Memory B cell (primary cell): ENCODE measurements at places on chromosomes 7 and 10.

GRCh38 chr7:17940951-17941431 lies 697 bp upstream of the SNX13 start:
- DNase-seq = no peak

DNA sequence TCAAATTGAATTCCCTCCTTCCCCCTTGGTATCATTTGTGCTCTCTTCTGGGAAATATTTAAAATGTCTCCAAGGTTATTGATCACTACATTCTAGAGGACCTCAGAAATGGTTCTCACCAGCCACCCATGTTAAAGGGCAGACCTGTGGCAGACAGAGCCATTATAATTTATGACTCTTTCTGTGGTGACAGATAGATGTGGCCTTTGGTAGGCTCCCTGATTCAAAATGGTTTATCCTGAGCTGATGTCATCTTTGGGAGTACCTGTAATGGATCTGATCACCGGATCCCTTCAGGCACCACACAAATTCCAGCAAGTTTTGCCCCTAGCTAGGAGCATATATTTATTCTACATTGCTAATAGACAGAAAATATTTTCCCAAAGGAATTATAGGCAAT lies 267.5 kb downstream of the SDK1 start:
- no peak for DNase-seq

DNA sequence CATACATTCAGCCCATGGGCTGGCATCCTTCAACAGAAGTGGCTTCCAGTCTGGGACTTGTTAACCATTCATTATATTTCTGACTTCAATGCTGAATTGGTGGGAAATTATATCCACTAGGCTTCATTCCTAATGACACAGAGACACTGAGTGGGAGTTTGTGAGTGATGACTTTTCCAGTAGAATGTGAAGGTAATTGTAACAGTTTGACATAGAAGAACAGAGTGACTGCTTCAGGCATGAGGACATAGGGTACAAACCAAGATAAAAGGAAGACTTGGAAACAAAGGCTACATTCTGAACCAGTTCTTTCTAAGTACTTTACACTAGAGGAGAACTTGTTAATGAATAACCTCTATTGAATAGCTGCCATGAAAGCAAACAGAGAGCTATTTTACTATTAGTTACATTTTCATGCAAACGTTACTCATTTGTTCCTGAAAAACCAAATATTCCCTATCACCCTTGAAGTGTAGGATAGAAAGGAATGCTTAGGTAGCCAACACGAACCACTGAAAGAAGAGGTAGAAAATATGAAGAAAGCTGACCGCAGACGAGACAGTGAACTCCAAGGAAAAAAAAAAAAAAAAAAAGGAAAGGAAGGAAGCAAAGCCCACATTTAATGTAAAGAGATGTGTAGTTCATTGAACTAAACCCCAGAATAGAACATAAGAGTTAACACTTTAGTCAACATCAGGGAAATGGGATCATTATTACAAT lies 237.0 kb upstream of the SEMA3C start:
- no peak for DNase-seq

DNA sequence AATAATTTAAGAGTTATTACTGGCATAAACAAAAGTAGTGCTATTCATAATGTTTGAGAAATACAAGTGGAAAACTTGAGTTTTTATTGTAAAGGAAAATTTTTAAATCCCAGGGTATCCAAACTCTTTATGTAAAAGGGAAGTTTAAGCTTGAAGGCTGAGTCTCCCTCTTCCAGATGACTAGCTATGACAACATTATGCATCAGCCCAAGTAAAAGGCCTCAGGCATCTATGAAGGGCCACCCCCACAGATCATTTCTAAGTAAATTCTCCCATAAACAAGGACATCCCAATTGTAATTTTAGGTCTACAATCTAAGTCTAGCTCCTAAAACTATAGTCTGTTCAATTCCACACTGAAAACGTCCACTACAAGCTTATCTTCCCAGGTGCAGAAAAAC lies 166.2 kb upstream of the STEAP1 start:
- DNase-seq = no peak

DNA sequence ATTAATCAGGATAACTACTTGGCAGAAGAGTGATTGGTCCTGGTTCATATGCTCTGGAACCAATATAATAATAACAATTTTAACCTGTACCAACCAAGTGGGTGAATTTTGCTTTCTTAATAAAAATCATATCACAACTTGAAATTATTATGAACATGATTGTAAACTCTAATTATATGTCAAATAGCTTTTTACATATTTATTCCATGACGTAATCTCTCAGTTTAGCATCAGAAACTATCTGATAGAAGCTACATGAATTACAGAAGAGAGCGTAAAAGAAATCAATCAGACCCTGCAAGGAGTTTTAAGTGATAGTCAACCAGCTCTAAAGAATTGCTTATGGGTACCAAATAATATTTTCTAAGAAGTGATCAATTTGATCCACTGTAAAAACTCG lies 10.1 kb downstream of the GNG11 start:
- no peak for DNase-seq

DNA sequence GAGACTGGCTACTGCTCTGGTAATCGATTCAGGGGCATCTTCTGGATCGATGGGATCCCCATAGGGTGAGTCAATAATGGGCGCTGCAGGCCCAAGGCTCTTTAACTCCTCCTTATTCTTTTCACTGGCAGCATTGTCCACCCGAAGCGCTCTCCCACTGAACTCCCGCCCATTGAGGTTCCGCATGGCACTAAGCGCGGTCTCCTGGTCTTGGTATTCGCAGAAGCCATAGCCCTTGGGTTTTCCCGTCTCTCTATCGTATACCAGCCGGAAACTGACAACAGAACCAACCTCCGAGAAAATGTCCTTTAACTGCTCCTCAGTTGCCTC lies 285 bp downstream of the CSTF2T start:
- no peak for DNase-seq

DNA sequence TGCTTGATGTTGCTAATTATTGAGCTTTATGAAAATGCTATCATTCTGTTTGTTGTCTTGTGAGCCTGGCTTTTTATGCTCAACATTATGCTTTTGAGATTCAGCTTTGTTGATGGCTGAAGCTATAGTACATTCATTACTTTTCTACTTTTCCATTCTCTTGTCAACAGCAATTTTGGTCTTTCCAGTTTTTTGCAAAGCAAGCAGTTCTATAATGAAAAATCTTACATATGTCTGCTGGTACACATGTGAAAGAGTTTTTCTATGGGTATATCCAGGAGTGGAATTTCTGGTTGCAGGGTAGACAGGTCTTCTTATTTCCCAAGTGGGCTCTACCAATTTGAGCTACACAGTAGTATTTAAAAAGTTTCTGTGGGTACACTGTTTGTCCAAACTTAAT lies 36.8 kb downstream of the SLC35B4 start:
- no peak for DNase-seq

DNA sequence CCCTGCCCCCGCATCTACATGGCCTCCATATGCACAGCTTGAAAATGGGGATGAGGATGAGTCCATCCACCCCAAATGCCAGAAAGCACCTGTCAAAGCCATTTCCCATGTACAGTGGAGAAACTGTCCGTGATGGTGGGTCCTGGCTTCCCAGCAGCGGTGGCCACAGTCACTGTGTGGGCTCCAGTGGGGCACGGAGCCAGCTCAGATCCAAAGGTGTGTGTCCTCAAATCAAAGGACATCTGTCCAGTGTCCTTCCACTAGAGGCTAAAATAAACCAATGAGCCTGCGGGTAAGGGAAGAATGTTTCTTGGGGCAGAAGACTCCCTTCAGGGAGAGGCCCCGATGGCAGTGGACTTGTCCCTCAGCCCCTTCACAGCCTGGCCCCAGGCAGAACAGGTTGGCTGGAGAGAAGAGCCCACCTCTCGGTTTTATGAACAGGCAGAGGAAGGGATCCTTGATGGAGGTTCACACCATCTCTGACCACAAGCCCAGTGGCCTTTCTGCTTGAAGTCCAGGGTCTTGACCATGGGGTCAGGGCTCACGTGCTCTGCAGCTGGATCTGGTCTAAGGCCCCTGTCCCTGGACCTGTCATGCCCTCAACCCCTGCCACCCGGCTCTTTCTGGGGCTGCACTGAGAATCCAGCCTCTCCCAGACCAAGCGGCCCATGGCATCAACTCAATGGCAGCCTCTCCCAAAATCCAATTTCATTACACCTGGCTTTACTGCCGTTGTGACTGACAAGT lies 106.9 kb downstream of the TCERG1L start:
- DNase-seq = no peak

DNA sequence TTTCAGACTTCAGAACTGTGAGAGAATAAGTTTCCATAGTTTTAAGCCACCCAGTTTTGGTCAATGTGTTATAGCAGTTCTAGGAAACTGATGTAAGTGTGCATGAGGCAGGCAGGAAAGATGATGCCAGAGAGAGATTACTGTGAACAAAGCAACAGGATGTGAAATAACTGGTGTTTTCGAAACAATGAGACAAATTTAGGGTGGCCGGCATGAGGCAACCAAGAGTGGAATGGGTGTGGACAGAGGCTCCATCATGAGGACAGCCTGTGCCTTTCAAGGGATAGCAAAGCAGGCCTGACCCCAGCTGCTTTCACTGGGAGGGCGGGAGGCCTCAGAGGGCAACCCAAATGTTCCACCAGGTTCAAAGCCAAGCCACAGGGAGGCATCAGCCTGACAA lies 67.3 kb upstream of the UCN3 start:
- no peak for DNase-seq
